ENCODE measurements at places on chromosomes 6 and 20.

GRCh38 chr20:23668477-23668951 lies 20.3 kb downstream of the CST4 start:
- peak; percentile 63 for DNase-seq

DNA sequence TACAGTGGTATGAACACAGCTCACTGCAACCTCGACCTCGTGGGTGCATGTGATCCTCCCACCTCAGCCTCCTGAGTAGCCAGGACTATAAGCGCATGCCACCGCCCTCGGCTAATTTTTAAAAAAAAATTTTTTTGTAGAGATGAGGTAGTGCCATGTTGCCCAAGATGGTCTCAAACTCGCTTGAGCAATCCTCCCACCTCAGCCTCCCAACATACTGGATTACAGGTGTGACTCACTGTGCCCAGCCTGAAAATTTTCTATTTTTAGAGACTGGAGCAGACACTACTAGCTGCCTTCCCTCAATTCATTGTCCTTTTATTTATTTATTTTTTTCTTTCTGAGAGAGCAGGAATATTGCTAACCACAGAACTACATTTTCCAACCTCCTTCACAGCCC lies 20.3 kb upstream of the GTF3C6 start:
- DNase-seq = no peak

DNA sequence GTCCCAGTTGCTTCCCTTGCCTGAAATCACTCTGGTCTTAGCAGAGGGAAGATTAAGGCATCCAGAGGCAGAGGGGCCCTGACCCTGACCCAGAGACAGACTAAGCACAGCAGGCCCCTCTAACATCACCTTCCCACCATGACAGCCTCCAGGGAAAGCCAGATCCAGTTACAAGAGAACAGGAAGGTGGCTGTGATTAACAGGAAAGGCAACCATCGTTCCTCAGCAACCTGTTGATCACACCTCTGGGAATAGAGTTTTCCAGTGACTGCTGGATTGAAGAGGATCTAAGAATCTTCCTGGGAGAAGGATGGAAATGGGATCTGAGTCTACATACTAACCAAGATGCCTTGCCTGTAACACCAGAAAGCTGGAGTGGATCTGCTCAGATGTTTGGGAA lies 5.2 kb upstream of the TREM1 start:
- no peak for DNase-seq

- DNase-seq = peak; percentile 92
These were observed at the start of gene IGF2R for GRCh38 chr6:159968295-159969203. Gene IGF2R, plus strand, starts transcription at chr6:159969082. Its CDS starts 165 bp downstream, at chr6:159969247.

DNA sequence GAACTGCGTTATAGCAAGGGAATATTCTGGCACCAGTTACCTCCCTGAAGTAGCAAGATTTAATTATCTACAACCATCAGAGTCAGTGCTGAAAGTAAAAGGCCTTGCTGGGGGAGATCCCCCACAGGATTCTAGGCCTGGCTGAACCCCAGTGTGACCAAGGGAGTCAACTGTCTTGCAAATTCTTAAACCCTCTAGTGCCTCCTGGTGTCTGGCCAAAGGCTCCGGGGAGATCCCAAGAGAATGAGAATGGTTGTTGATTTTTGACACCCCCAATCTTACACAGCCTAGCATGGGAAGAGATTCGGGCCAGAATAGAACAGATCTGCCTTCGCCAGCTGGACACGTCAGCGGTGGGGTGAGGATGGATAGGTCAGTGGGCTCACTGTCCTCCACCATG lies 179.4 kb downstream of the ERMARD start:
- DNase-seq = no peak

DNA sequence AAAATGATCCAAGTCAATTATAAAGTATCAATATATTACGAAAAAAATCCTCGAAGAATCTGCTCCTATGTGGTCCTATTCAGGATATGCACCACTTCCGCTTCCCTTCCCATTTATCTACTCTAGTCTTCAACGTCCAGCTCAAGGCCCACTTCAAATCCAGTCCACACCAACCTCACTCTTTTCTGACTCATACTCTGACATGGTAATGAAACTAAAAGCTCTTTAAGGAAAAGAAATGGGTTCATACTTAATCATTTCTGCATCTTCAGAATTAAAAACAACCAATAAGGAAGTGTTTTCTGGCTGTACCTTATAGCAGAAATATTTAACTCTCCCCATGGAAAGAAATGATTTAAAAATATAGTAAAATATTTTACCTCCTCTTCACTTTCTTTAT lies 15.1 kb downstream of the DEK start:
- DNase-seq = no peak

- no peak for DNase-seq
These were observed 222.5 kb downstream of the GJA1 start for GRCh38 chr6:121657972-121658371.

DNA sequence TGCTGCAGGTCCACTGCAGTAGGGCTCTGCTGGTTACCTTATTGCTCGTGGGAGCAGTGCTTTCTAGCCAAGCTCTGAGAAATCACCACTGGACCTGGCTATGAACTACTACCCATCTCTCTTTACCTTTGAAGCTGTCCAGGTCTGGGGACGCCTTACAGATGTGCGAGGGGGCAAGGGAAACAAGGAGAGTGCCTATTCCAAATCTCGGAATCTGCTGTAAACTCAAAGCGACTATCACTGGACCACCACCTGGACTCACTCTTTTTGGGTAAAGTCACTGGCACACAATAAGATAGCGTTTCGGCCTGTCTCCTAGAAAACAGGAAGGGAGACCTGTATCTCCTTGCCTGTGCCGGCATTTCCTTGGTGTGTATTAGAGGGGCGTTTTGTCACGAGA lies 5.3 kb downstream of the NRN1 start:
- DNase-seq = no peak

DNA sequence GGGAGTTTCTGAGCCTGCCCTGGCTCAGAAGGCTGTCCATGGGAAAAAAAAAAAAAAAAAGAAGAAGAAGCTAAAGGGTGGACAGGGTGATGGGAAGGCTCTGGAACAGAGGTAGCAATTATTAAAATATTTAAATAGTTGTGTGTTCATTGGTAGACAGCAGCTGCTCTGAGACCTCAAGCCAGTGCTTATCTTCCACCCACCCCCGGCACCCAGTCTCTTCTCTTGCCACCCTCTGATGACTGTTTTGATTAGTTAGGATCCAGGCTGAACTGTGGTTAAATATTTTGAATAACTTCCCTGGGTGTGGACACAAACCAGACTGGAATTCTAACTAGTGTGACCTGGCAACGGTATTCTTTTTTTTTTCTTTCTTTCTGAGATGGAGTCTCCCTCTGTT lies 16.9 kb upstream of the SRSF3 start:
- no peak for DNase-seq

DNA sequence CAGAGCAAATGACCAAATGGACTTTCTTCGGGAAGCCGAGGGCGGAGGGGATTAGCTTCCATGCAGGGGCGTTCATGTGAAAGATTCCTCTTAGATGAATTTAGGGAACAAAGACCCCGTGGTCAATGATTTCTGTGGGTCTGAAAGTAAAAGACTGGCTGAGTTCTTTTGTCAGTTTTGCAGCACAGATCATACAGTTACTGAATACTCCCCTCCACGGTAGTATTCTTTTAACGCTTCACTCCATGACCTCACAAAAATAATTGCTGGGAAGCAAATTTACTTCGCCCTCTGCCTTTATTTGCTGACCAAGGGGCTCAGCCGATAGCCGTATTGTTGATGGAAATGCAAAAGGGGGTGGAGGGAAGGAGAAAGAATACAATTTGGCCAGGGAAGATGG lies 86.0 kb upstream of the SALL4 start:
- DNase-seq = no peak

GRCh38 chr6:22699151-22699550 lies 129.8 kb downstream of the HDGFL1 start:
- DNase-seq = no peak

GRCh38 chr20:46740214-46740609 lies 30.8 kb downstream of the SLC2A10 start:
- DNase-seq = no peak

- DNase-seq = peak; percentile 22
These were observed 15.9 kb upstream of the FYN start for GRCh38 chr6:111888928-111889695.

GRCh38 chr6:86934365-86934764 lies 3.0 kb upstream of the HTR1E start:
- DNase-seq = no peak

DNA sequence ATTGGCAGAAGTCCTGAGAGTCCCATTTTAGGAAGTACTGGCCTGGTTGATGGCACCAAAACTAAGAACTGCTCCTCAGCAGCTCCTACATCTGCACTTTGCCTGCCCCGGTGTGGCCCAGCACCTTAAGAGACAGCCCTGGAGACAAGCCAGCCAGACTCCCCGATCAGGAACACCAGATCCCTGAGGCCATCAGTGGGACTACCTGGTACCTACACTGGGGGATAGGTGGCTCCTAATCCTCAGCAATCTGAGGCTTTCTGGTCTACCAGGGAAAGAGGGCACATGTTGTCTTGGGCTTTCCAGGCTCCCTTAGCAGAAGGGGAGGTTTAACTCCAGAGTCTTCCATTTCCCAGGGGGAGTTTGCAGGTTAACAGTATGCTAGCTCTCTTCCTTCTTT lies at the start of gene WFDC6:
WFDC6 (minus strand) TSS at position 101 of the 400 bp plus-strand sequence; CDS start at position 26, 75 bp downstream.
- DNase-seq = no peak

DNA sequence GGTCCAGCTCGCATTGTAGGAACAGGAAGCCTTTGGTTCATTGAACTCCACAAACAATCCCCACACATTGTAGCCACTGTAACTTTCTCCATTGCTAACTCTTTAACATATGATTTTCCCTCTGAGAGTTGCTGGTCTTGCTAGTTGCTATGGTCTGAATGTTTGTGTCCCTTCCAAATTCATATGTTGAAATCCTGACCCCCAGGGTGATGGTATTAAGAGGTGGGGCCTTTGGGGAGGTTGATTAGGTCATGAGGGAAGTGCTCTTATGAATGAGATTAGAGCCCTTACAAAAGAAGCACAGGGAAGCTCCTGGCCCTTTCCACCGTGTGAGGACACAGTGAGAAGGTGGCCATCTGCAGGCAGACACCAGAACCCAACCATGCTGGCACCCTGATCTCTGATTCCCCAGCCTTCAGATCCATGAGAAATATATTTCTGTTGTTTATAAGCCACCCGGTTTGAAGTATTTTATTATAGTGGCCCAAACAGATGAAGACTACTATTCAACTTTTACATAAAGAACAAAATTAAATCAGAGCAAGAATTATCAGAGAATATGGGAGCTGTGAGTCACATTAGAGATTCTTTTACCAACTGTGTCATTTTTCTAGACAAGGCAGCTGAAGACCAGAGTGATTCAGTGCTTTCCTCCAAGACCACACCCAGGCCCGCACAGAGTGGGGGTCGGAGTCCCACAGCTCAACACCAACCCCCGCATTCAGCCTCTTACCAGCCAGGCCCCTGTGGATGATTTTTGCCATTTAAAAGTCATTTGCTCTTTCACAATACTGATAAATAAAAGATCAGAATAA lies 143.0 kb downstream of the SAMD5 start:
- DNase-seq = no peak

DNA sequence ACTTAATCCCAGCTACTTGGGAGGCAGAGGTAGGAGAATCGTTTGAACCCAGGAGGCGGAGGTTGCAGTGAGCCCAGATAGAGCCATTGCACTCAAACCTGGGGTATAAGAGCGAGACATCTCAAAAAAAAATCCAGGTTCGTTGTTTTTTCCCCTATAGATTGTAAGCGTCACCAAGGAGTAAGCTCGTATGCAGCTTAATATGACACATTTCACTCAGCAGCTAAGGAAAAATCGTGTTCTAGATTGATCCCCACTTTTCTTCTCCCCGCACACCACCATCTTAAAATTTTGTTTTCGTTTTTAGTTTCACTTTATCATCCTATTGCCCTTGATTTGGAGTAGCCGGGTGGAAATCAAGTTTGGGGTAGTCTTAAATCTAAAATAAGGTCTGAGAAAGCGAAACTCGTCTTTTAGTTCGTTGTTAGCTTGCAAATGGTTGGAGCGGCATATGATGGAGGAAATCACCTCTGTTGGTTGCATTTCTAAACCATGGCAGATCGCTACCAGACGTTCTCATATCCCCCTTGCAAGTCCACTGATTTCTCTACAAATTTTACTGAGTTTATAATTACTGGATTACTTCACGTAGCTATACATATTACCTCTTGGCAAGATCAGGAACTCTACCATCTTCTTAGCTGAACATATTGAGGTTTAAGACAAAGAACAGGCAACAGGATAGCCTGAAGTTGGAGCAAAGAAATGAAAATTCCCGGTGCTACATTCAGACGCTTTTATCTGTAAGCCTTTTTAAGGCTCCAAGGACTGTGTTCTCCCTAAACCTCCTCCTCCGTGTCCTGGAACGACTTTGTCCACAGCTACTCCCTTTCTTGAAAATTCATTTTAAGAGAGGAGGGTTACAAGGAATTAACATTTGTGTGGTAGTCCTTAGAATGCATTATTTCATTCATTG lies 91.1 kb upstream of the BTN3A2 start:
- DNase-seq = peak; percentile 40

DNA sequence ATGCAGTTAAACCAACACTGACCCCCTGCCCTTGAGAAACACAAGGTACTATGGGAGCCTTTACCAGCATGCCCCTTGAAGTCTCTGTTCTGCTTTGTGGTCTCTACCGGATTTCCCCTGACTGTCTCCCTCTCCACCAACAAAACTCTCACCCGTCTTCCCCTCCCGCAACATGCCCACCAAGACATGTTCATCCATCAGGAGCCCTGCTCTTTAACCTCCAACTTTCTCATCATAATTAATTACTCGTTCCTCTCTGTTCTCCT lies 1.1 kb downstream of the ZNF165 start:
- no peak for DNase-seq

- DNase-seq = no peak
These were observed 2.5 kb downstream of the DIDO1 start for GRCh38 chr20:62923669-62924441.

- DNase-seq = no peak
These were observed 161.8 kb upstream of the GRIK2 start for GRCh38 chr6:101231606-101232235.

GRCh38 chr6:26319405-26320128 lies 45.4 kb upstream of the BTN3A2 start:
- no peak for DNase-seq

GRCh38 chr20:3228750-3229032 lies 10.3 kb downstream of the SLC4A11 start:
- no peak for DNase-seq

GRCh38 chr20:63060057-63060991 lies 53.6 kb upstream of the BHLHE23 start:
- peak; percentile 4 for DNase-seq

GRCh38 chr20:38579219-38579910 lies 1.6 kb upstream of the ADIG start:
- DNase-seq = no peak

GRCh38 chr6:98833307-98834059 lies 891 bp upstream of the POU3F2 start:
- peak; percentile 75 for DNase-seq
